ENCODE measurements at places on chromosomes 1 and 21.

GRCh38 chr1:159144571-159144970 is 26.8 kb upstream of the CADM3 start:
- DNase-seq: no peak

GRCh38 chr1:239896980-239897379 is 194.7 kb upstream of the FMN2 start:
- no peak for DNase-seq

GRCh38 chr1:157584503-157584902 is 13.4 kb downstream of the FCRL4 start:
- no peak for DNase-seq

- no peak for DNase-seq
These were observed 20.5 kb upstream of the BCL10 start for GRCh38 chr1:85296980-85297379.
